Activated CD4-positive, alpha-beta T cell treated with anti-CD3 and anti-CD28 coated beads for 4 hours (primary cell): ENCODE measurements at places on chromosomes 5 and 9.
A peak's percentile ranks its signal among the peaks of the same experiment; 100 is the strongest.

DNA sequence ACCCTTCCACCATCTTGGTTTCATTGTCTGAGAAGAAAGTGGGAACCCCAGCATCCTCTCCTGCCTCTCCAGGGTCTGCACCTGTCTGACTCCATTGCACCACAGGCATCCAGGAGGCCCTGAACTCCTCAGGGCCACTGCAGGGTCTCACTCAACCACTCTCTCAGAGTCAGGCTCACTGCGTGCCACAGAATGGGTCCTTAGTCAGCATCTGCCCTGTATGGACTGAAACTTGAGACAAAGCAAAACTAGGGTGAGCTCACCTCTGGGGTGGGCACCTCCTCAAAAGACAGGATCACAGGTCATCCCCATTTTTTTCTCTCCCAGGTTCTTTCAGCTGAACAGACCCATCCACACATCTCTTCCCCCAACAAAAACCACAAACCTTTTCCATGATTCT is 59.2 kb upstream of the CPEB4 start:
- no peak for DNase-seq

GRCh38 chr9:128550770-128551656 is 1.4 kb upstream of the SPTAN1 start:
- DNase-seq: no peak

DNA sequence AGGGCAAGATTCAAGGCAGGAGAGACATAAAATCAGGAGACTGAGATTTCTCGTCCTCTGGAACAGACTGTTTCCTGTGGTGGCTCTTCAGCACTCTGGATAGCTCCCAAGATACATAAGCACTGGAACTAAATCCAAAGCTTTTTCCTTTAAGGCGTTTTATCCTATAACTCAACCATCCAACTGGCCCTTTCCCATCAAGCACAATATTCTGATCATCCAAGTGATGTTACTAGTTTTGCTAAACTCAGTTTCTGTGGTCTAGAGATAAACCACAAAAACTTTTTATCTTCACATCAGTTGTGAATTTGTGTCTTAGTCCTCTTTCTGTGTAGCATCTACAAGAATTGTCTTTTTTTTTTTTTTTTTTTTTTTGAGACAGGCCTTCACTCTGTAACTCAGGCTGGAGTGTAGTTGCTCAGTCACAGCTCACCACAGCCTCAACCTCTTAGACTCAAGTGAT is 299.4 kb downstream of the COX7C start:
- DNase-seq: peak; percentile 1

DNA sequence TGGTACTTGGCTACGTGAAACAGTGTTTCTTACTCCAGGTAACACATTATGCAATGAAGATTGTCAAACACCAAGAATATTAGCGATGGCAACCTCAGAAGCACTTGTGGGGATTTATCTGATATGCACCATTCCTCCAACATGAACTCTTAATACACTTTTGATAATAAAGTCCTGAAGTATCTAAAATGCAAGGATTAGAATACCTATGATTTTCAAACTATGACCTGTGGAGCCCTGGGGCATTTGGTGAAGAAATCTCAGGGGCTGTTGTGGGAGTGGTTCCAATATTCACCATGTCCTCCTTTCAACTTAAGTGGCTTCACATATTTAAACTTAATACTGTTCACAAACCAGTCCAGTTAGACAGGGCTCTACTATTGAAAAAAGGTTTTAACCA is 214.6 kb upstream of the POU5F2 start:
- DNase-seq: no peak

- DNase-seq: no peak
These were observed 394.4 kb upstream of the ZNF608 start for GRCh38 chr5:125140855-125141254.
